Activated T-cell treated with anti-CD3 and anti-CD28 coated beads, Interleukin-2, amount 50 U/mL, for 48 hours (primary cell): ENCODE measurements at places on chromosomes 1 and 21.

DNA sequence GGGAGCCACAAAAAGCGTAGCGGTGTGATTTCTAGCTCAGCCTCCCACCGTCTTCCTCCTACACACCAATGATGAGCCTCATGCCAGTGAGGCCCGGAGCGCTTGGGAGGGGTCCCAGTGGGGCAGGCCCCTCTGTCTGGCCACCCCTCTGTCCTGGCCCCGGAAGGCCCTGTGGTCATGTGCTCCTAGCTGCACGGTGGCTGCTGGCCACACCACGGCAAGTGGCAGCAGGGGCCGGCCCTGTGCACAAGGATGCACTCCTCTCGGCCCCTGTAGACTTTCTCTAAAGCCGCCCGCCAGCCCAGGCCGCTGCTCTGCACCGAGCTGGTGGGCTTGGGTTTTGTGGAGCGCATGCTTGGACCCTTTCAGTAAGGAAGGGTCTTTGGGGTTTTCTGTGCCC, 53.6 kb downstream of the KCNAB2 start:
- no peak for DNase-seq

DNA sequence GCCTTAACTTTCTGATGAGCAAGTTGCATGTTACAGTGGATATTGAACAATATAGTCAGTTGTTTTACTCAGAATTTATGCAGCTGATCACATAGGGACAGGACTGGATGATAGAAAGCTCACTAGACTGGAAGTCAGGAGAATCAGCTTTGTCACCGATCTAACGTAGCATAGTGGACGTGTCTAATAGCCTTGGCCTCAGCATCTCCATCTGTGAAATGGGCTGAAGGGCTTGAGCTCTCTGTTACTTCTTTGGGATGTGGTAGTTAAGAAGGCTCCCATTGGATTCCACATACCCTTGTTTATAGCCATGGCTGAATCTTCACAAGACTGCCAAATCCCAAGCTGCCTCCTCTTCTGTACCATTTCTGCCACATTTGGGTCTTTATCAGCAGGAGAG, 190.6 kb downstream of the GRIK1 start:
- DNase-seq: no peak

- no peak for DNase-seq
Observed at GRCh38 chr1:194469282-194469681, 1282.9 kb upstream of the B3GALT2 start.

- no peak for DNase-seq
Observed at GRCh38 chr1:221926441-221926840, 184.6 kb upstream of the DUSP10 start.

DNA sequence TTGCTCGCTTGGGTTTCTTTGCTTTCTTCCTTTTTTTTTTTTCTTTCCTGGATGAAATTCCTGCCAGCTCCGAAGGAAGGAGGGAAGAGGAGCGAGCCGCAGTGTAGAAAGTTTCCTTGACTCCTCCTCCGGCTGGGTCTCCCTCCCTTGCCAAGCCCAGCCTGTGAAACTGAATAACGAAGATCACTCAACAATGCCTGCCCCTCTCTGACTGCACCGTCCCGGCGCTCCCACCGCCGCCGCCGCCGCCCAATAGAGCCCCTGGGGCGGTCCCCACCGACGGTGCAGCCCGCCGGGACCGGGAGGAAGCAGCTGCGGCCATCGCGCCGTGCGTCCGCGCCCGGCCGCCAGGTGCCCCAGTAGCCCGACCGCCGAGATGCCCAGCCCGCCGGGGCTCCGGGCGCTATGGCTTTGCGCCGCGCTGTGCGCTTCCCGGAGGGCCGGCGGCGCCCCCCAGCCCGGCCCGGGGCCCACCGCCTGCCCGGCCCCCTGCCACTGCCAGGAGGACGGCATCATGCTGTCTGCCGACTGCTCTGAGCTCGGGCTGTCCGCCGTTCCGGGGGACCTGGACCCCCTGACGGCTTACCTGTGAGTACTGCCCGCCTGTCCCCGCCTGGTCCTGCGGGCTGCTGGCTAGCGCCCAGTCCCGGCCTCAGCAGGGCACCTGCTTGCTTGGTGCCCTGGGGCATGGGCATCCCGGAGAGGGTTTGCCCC, at the start of gene LGR6:
TSS of gene LGR6 (plus strand) at position 186 of the 714 bp plus-strand sequence. CDS start at position 377, 191 bp downstream.
- DNase-seq: no peak

GRCh38 chr1:78298349-78298748, 192.4 kb upstream of the PTGFR start:
- DNase-seq: no peak

DNA sequence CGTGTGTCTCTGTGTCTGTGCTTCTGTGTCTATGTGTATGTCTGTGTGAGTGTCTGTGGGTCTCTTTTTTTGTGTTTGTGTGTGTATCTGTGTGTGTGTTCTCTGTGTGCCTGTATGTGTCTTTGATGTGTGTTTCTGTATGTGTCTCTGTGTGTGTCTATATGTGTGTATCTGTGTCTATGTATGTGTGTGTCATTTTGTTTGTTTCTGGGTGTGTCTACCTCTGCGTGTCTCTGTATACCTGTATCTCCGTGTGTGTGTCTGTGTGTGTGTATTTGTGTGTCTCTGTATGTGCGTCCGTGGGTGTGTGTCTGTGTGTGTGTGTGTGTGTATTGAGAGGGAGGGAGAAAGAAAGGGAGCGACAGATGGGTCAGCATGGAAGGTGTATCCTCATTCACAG, 106.3 kb upstream of the TRABD2B start:
- no peak for DNase-seq

DNA sequence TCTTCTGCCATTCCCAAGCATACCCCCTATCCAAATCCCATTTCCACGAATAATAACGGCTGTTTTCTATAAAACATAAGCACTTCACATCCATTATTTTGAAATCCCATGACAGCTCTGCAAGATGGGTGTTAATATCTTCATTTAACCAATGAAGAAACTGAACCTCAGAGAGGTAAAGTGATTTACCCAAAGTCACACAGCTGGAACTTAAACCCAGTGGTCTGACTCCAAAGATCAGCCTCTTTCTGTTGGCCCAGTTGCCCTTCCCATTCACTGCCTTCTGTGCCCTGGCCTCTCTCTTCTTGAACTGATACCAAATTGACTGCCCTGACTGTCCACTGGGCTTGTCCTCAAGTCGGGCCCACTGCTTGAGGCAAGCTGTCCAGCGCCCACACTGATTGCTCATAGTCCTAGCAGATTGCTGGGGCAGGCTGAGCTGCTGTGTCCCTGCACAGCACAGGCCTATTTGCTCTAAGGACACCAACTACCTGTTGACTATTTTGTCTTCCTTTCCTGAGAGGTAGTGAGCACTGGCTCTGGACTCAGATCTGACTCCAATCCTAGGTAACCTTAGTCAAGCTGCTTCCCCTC, 19.3 kb downstream of the TAL1 start:
- DNase-seq: no peak

GRCh38 chr1:39525366-39526165, 34.1 kb downstream of the BMP8A start:
- peak; percentile 39 for DNase-seq

GRCh38 chr1:92929461-92929860, 31.8 kb downstream of the DIPK1A start:
- DNase-seq: no peak

DNA sequence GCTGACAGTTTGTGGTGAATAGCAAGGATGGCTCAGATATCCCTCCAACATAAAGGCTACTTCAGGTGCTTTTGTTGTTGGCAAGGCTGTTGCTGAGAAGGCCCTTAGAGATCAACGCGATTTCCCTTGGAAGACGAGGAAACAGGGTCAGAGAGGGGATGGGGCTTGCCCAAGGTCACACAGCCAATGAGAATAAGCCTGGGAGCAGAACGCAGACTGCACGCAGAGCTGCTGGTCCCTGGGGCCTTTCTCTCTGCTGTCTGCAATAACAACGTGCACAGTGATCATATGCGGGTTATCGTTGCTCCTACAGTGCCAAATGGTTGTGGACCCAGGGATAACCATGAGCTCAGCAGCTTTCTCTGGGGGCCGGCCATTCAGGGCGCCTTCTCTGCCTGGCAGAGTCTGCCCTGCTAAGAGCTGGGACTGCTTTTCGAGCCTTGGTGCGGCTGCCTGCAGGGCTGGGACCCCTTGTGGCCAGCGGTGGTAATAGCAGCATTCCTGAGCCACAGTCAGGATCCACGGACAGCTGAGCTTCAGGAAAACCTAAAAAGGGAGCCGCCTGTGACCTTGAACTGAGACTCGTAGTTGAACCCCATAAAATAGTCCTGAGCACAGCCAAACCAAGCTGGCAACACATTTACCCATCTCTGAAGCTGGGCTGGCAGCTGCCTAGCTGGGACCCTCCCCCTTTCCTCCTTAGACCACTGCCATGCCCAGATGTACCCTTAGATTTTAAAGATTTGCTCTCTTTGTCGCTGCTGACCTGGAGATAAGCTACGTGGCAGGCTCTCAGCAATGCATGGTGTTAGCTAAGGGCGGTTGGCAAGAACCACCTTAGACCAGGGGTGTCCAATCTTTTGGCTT, 39.8 kb downstream of the HTR6 start:
- DNase-seq: peak; percentile 75

DNA sequence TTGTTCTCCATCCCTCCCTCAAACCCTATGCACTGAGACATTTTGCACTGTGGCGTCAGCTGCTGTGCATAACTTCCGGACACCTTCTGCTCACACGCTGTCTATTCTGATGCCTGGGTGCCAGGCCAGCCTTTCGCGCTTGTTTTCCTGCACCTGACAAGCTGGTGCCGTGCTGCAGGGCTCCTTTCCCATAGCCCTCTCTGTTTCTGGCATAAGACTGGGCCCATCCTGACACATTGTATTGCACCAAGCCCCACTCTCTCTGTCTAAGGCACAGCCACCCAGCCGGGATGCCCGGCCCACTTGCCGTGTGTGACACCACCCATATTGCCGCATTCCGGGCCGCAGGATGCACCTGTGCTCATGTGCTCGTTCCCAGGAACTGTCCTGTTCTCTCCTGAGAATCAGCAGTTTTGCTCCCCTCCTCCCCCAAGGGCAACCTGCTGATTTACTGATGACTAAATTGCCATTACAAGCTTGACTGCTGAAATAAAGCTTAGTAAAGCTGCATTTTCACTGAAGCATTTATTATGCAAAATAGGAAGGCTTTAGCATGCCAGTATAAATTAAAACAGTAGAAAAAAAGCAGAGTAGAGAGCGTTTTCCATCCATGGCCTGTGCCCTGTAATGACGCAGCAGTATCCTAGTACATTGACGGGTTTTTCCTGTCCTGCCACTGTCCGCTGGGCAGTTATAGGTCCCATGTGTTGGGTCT, 88.0 kb downstream of the CD247 start:
- no peak for DNase-seq

DNA sequence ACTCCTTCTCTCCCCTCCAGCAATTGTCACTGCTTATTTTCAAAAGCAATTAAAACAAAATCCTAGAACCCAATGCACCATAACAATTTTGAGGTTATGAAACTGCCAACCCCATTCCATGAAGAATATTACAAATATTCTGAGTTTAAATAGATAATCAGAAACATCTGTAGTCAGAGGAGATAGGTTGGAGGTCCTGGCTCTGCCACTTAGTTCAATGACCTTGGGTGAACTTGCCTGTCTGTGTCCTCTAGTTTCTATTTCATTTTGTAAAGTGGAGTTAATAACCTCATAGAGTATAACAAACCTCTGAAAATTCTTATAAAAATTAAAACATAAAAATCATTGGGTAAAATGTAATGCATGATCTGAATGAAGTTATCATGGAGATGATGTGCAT, 164.6 kb downstream of the KCTD3 start:
- DNase-seq: no peak

DNA sequence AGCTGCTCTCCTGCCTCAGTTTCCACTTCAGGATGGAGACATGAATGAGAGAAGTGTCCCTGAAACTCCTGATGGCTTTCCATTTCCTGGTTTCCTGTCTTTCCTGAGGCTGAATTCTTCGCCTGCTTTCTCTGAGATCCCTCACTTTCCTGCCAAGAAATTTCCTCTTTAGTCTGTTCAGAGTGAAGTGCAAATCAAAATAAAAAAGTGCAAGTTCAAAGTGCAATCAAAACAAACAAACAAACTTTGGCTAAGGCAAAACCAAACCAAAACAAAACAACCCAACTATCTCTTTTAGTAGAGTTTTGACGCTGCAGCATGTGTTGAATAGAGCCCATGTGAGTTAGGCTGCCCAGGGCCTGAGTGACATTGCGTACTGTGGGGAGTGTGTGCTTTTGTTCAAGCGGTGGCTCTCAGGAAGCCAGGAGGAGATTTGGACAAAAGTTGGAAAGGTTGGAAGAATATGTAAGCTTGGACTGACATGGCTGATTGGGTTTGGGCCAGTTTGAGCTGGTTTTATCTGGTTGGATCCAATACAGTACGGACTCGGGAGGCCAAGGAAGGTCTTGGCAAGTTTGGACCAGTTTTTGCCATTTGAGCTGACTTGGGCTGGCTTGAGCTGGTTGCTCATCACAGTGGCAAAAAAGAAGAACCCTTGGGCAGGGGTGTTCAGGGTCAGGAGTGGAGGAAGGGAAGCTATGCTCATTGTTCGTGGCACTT, 61.1 kb upstream of the TINAGL1 start:
- DNase-seq: no peak

DNA sequence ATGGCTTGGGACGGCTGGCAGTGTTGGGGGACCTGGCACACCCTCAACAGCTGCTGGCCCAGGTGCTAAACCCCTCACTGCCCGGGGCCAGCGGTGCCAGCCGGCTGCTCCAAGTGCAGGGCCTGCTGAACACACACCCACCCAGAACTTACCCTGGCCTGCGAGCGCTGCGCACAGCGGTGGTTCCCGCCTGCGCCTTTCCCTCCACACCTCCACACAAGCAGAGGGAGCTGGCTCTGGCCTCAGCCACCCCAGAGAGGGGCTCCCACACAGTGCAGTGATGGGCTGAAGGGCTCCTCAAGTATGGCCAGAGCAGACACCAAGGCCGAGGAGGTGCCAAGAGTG, 67.9 kb downstream of the FMO4 start:
- DNase-seq: no peak

- DNase-seq: no peak
Observed at GRCh38 chr1:227893300-227893948, 54.3 kb downstream of the WNT9A start.

- DNase-seq: no peak
Observed at GRCh38 chr1:207424570-207425131, 29.5 kb upstream of the CR2 start.

DNA sequence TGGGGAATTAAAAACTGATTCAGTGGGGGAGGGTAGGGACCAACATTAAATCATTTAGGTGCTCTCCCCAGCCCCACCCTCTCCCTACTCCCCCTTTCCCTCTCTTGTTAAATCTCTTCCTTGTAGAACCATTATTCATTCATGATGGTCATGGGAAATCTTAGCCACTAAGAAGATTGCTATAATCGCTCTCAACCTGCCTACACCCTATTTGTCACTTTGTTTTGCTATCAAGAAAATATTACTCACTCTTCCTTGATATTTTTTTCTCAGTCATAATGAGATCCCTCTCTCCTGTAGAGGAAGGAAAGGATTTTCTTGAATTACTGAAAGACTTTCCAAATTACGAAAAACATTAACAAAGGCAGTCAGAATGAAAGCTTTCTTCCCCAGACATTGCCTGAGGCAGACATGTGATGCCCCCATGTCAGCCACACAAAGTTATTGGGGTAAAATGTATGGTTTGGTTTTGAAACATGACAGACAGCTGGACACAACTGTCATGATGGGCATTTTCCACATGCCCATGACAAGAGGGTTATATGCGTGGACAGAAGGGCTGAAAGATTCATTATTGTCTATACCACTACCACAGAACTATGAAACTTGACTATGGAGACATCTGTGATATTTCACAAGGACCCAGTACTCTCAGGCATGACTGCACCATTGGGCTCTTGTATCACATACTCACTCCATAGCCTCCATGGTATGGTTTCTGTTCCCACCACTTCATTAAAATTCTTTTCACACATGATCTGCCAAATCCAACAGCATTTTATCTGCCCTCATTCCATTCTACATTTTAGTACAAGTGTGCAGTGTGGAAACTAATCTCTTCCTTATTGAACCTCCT, 420.1 kb downstream of the DISC1 start:
- peak; percentile 34 for DNase-seq

- DNase-seq: peak; percentile 71
Observed at GRCh38 chr1:235888119-235888643, 21.5 kb upstream of the LYST start.
